CD4-positive, alpha-beta T cell treated with Interleukin-12 subunit alpha and Interleukin-12 subunit beta, for 1 hour (primary cell): ENCODE measurements at places on chromosomes 13 and 19.

DNA sequence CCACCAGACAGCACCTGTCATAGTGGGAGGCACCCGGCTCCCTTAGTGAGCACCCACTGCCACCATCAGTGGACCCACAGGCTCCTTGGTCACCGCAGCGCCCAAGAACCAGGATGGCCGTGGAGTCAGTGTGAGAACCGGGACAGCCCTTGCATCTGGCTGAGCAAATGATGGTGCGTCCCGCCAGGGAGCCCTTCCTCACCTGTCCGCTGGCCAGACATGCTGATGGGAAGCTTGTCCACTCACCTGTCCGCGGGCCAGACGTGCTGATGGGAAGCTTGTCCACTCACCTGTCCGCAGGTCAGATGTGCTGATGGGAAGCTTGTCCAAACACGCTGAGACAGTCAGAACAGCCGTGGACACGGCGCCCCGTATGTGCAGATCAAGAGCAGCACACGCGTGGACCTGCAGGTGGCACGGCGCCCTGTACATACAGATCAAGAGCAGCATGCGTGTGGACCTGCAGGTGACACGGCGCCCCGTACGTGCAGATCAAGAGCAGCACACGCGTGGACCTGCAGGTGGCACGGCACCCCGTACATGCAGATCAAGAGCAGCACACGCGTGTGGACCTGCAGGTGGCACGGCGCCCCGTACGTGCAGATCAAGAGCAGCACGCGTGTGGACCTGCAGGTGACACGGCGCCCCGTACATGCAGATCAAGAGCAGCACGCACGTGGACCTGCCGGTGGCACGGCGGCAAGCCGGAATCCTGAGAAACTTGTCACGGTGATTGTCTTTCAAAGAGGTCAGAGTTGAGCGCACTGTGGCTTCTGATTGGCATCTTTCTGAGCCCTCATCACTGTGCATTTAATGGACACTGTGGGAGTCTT lies 40.7 kb upstream of the DCUN1D2 start:
- DNase-seq: no peak

GRCh38 chr13:113663934-113664333 lies 3.1 kb upstream of the GRK1 start:
- no peak for DNase-seq

GRCh38 chr19:50435221-50435620 lies 2.5 kb downstream of the MYBPC2 start:
- no peak for DNase-seq

- no peak for DNase-seq
These were observed 87.7 kb downstream of the SGCG start for GRCh38 chr13:23268441-23268840.

- DNase-seq: no peak
These were observed 2.5 kb downstream of the ATP4B start for GRCh38 chr13:113655346-113656002.

DNA sequence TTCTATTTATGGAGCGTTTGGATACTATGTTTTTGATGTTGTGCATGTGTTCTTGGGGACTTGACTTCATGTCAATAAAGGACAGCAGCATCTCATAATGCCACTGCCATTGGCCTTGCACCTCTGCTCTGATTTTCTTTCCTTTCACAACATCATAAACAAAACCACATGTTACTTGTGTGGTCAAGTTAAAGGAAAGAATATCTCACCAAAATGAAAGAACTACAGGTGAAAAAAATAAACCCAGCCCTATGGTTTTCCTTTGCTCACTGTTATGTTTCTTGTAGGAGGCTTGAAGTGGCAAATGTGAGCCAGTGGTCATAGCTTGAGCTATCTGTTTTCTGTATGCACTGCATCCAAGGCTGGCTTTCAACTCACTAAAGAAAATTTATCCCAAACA lies 240.4 kb downstream of the KCNRG start:
- peak; percentile 40 for DNase-seq

DNA sequence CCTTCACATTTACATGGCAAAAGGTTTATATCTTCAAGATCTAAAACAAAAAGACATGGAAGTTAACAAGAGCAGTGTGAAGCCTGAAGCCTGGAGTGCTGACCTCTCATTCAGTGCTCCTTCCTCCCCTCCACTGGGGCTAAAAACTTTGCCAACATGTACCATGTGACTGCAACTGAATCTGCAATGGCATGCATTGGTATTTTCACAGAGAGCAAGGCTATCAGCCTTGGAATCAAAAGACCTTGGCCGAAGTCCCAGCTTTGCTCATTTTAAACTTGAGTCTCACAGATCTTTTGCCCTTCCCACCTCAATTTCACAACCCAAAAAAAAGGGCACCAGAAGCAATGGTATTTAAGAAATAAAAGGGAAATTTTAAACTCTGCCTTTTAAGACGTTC lies 325.1 kb downstream of the DCT start:
- DNase-seq: no peak

DNA sequence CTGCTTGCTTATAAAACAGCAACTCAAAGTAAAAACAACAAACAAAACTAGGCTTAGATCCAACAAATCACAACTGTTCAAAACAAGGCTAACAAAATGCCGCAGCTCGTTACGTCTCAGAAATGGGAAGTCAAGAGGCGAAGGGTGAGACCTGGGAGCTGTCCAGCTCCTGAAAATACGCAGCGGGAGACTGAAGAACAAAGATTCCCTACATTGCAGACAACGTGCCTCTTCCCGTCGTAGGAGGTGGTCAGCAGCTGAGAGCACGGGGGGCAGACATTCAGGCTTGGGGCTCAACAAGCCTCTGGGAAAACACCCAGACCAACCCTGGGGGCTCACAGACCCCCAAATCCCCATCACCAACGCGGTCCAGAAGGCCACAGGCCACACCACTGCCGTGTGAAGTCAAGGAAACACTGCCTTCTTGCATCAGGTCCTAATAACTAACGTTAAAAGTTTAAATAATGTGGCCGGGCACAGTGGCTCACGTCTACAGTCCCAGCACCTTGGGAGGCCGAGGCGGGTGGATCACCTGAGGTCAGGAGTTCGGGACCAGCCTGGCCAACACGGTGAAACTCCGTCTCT lies 13.5 kb downstream of the PLPP2 start:
- DNase-seq: no peak

GRCh38 chr13:76885203-76886004 lies 801 bp downstream of the KCTD12 start:
- peak; percentile 49 for DNase-seq

- peak; percentile 52 for DNase-seq
These were observed 2.3 kb downstream of the TULP2 start for GRCh38 chr19:48896191-48896720.

GRCh38 chr19:40571005-40571318 lies 5.7 kb upstream of the SHKBP1 start:
- no peak for DNase-seq

- no peak for DNase-seq
These were observed 9.2 kb downstream of the UBE2S start for GRCh38 chr19:55398200-55398925.

- DNase-seq: no peak
These were observed 2.8 kb upstream of the ZNF181 start for GRCh38 chr19:34731019-34731829.

GRCh38 chr19:31231237-31231636 lies 118.0 kb downstream of the TSHZ3 start:
- DNase-seq: no peak

- DNase-seq: no peak
These were observed 14.4 kb upstream of the CEBPA start for GRCh38 chr19:33316541-33317264.

GRCh38 chr19:38806371-38806770 lies 6.4 kb downstream of the LGALS4 start:
- no peak for DNase-seq

DNA sequence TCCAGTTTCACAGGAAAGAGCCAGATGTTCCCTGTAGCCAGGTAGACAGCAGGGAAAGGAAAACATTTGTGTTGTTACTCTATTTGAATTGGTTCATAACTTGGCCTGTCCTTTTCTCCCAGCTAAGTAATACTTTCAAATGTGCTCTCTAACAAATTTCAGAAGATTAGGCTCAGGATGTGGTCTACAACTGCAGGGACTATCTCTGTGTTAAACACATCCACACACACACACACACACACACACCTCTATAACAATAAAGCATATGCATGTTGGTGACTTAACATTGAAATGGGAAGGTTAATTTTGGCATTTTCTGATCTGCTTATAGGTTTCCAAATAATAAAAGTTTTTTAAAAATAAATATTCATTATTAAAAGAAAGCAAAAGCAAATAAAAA lies 316.0 kb upstream of the ARGLU1 start:
- no peak for DNase-seq

DNA sequence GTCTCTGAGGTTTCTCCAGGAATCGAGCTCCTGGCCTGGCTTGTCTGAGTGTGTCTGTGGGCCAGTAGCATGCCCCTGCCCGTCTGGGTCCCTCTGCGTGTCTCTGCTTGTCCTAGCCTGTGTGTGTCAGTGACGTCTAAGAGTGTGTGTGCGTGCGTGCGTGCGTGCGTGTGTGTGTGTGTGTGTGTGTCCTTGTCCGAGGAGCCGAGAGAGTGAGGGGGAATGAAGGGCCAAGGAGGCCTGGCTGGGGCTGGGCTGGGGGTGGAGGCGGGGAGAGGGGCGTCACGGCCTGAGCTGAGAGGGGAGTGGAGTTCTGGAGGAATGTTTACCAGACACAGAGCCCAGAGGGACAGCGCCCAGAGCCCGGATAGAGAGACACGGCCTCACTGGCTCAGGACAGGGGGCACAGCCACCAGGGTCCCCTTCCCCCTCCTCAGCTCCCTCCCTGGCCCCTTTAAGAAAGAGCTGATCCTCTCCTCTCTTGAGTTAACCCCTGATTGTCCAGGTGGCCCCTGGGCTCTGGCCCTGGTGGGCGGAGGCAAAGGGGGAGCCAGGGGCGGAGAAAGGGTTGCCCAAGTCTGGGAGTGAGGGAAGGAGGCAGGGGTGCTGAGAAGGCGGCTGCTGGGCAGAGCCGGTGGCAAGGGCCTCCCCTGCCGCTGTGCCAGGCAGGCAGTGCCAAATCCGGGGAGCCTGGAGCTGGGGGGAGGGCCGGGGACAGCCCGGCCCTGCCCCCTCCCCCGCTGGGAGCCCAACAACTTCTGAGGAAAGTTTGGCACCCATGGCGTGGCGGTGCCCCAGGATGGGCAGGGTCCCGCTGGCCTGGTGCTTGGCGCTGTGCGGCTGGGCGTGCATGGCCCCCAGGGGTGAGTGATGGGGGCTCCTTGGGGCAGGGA lies at the start of gene AXL:
AXL (plus strand) TSS at position 609 of the 893 bp plus-strand sequence; CDS start at position 779, 170 bp downstream.
- no peak for DNase-seq

DNA sequence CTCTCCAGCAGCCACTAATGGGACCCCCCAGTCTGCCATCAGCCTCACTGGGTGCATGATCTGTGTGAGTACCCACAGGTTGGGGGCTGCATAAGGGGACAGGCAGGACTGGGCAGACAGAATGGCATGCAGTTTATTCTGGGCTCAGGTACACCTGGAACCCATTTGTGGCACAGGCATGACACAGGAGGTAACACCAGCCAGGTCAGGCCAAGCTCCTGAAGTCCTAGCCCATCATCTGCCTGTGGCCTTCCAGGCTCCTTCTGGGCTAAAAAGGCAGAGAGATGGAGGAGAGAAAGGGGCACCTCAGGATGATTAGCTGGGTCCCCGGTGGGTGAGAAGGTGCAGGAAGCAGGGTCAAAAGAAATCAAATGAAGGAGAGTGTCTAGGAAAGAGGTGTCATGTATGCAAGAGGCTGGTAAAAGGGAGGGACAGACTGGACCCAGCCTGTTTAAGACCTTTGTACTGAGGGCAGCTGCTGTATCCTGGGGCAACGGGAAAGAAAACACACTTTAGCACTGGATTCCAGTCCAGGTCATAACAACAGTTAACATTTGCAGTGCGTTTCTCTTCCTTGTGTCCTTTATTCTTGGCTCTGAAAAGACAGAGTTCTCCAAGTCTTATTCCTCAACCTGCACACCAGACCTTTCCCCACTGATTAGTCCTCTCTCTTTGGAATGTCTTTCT lies 20.2 kb upstream of the DGKH start:
- no peak for DNase-seq

DNA sequence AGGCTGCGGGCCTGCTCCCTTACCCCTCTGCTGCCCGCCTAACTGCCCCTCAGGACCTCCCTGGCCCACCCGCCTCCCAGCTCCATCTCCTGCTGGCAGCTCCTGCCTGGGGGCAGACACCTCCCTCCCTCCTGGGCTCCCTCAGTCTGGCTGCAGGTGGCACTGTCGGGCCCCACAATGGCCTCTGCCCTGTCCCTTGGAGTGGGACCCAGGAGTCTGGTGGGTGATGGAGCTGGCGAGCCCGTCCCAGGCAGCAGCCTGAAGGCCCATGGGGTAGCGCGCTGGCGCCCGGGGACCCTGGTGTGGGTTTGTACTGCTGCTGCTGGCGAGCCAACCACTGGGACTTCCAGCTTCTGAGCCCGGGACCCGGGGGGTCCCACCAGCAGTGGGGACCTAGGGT lies 83.6 kb downstream of the KDM4B start:
- DNase-seq: no peak

- no peak for DNase-seq
These were observed 36.2 kb downstream of the KPNA3 start for GRCh38 chr13:49756263-49756662.

DNA sequence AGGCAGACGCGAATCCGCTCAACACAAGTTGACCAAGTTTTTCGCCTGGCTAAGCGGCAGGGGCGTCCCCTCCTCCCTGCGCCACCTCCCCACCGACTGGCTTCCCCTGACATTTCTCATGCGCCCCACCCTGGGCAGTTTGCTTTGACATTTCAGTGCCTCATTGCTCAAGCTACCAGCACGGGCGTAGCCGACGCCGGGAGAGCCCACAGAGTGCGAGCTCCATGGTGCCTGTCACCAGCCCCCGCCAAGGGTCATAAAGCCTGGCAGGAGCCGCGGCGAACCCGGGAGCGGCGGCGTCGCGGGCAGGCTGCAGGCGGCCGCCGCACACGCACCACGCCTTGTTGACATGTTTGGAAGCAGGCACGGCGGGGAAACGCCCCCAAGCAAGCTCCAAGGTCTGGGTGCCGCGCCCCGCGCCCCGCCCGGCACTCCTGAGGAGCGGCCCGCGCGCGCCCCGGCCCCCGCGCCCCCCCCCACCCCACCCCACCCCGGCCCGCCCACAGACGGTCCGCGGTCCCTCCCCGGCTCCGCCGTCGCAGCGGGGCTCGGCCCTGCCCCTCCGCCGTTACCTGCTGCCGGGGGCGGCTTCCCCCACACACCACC lies 601 bp downstream of the FBXL3 start:
- DNase-seq: peak; percentile 84

DNA sequence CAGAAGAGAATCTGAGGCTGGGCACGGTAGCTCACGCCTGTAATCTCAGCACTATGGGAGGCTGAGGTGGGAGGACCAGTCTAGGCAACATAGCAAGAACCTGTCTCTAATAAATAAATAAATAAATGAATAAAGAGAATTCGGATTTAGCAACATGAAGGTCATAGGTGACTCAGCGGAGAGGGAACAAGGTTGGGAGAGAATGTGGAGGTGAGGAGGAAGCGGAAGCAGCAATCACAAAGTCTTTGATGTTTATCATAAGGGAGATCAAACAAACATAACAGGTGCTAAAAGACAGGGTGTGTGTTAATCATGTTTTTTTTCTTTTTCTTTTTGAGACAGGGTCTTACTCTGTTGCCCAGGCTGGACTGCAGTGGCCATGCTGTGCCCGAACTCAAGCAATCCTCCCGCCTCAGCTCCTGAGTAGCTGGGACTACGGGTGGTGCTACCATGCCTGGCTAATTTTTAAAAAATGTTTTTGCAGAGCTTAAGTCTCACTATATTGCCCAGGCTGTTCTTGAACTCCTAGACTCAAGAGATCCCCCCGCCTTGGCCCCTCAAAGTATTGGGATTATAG lies 16.3 kb downstream of the PBX4 start:
- DNase-seq: peak; percentile 75

- no peak for DNase-seq
These were observed 13.9 kb upstream of the ZNF536 start for GRCh38 chr19:30358319-30358718.
